HCT116 (cell line): ENCODE measurements at places on chromosomes 1 and 21. TPM values are rescaled to one million over a fixed set of nuclear protein-coding genes. Genes with fewer than 3 reads are reported as not detected.

- DNase-seq: no peak
Measured at GRCh38 chr1:49036700-49037099, 260.0 kb upstream of the BEND5 start.

DNA sequence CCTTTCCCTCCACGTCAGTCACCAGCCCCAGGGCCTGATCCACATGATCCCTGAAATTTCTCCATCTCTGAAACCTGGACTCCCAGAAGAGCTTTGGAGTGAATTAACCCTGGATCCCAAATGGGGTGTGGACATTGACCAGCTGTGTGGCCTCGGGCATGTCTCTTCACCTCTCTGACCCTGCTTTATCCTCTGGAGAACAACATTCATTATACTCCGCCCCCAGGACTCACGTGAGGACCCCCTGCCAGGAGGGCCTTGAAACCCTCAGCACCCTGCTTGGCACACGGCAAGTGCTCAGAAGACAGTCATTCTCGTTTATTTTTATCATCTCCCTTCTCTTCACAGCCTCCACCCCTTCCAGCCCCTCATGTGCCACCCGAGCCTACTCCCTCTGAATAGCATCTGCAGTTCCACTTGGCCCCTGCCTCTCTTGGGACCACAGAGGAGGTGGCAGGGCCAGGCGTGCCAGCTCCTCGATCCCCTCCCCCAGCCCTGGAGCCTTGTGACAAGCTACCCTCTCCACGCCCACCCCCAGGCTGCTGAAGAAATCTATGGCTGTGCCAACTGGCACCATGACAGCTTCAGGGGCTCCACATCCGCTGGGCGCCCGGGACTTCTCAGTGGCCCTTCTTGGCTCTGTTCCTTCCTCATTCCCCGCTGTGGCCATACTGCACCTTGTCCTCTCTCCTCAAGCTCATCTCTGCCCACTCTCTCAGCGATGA is 18.0 kb downstream of the ADGRB2 start:
- no peak for DNase-seq

Gene KANK4
- not detected for total RNA-seq

GRCh38 chr1:143735764-143736461 is 235.9 kb downstream of the FAM72C start:
- no peak for DNase-seq

- DNase-seq: no peak
Measured at GRCh38 chr1:11462224-11462923, 16.6 kb upstream of the DISP3 start.

Gene LORICRIN
- total RNA-seq: not detected

DNA sequence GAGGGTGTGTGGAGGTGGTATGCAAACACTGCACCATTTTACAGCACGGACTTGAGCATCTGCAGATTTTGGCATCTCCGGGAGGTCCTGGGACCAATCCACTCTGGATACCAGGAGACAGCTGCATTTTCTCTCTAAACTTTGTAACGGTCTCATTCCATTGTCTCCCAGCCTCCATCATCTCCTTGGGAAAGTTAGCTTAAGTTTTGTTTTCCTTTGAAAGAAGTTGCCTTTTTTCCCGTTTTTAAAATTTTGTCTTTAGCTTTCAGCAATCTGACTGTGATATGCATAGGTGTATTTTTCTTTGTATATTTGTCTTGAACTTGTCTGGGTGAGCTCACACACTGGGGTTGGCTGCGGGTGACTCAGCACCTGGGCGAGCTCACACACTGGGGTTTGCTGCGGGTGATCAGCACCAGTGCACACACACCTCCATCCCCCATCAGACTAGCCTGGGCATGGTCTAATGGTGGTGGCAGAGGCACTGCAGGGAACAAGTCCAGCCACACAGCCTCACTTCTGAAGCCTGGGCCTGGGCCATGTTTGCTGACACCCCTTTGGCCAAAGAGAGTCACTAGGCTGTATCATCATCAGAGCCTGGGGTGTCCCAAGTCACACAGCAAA is 32.1 kb upstream of the COL18A1 start:
- DNase-seq: no peak

DNA sequence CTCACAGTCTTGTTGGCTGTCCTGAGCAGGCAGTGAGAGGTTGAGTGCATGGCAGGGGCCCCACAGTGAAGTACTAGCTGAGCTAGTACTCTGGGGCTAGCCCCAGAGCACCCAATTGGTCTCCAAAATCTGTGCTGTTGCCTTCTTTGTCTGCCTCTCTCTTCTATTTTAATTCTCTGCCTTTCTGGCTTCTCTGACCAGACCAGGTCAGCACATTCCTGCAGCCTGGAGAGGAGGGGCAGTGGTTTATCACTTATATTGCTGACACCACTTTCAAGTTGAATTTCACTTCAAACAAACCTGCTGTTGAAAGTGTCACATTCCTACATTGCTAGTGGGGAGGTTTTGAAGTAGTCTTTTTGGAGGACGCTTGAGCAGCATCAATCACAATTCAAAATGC is 628.7 kb downstream of the PTPRU start:
- DNase-seq: no peak

DNA sequence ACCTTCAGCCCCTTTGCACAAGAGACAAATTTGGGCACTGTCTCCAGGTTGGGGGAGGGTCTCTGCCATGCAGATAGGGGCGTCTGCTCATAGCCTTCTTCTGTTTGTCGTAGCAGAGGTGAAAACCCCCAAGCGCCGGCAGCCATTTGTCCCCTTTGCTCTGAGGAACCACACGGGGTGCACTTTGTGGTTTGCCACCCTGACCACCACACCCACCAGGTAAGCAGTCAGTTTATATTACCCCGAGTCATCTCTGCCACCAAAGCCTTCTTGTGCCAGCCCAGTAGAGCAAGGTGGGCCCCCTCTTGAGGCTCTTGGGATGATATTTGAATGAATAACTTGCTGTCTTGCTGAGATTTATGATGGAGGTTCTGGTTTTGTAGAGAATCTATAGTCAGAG is 111.8 kb downstream of the VPS13D start:
- no peak for DNase-seq

GRCh38 chr1:81605023-81605422 is 195.7 kb upstream of the ADGRL2 start:
- DNase-seq: no peak

DNA sequence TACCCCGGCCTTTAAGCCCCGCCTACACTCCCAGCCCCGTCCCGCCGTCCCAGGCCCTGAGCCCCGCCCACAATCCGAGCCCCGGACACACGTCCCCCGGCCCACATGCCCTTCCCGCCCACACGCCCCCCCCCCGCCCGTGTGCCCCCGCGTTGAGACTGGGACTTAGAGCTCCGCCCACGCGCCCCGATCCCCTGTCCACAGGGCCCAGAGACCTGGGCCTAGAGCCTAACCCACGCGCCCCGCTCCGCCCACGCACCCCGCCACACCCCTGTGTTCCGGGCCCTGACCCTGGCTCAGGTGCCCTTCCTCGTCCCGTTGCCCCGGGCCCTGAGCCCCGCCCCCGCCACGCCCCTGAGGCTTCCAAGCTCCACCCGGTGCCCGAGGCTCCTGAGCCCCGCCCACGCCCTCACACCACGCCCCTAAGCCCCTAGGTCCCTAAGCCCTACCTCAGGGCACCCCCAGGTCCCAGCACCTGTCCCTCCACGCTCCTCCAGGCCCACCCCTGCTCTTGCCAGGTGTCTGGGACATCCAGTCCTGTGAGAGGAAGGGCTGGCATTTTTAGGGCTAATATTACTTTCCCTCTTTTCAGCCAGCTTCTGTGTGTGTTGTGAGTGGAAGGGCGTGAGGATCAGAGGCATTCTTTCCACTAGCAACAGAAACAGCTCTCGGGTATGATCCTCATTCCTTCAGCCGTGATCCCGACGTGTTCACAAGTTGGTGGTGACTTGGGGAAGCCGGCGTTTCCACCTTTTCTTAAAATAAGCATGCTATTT is 552 bp upstream of the GPR157 start:
- DNase-seq: peak; percentile 69

Gene RAVER2
- total RNA-seq: 23.2 TPM

DNA sequence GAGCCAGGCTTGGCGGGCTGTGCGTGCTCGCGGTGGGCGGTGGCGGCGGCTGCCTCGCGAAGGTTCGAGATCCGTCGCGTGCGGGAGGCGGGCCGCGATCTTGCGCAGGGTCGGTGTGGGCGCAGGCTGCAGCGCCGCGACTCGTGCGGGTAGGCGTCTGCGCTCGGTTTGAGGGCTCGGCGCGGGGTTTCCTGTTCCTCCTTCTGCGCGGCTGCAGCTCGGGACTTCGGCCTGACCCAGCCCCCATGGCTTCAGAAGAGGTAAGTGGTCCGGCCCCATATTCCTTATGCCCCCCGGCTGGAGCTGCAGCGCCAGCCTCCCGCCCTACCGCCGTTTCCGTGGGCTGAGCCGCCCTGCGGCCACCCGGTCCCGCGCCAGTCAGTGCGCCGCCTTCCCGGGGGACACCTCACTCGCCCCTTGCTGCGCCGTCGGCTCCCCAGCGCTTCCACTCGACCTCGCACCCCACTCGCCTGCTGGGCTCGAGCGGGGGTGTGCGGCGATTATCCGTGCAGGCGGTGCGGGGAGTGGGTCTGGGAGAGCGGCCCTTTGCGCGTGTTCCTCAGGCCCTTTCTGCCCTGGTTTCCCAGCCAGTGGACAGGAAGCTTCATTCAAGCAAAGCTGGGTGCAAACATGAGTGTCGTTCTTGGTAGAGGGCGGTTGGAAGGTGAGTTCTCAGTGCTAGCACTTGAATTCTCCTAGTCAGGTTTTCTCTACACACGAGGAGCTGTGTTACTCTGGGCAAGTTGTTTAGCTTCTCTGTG is at the start of gene CACYBP:
Gene CACYBP (plus strand): TSS at position 12 of the 761 bp plus-strand sequence. CDS start 234 bp downstream, at position 246.
- DNase-seq: no peak

Gene LCE1F
- not detected for total RNA-seq

Gene OVAAL
- not detected for total RNA-seq

- DNase-seq: no peak
Measured at GRCh38 chr1:63135174-63135512, 187.2 kb upstream of the FOXD3 start.

Gene PPM1J
- 7.5 TPM for total RNA-seq

- no peak for DNase-seq
Measured at GRCh38 chr1:21814241-21814918, 2.3 kb downstream of the LDLRAD2 start.

- DNase-seq: no peak
Measured at GRCh38 chr1:175750366-175751071, 7.1 kb upstream of the TNR start.

Gene RGS1
- total RNA-seq: not detected

DNA sequence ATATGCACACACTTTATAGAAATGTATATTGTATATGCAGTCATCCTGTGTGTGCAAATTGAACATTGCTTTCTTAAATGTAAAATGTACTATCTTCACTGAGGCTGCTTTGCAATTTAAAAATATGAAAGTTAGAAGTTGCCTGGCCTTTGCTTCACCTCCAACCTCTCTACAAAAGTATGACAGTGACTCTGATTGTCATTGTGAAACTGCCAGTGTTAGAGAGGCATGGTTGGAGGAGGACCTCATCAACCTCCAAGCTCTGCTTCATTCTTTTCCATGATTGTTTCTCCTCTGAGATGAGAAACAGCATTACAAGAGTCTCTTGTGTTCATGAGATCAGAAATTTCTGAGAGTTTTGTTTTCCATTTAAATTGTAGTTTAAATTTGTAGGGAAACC is 185.5 kb downstream of the ZC3H11B start:
- no peak for DNase-seq

DNA sequence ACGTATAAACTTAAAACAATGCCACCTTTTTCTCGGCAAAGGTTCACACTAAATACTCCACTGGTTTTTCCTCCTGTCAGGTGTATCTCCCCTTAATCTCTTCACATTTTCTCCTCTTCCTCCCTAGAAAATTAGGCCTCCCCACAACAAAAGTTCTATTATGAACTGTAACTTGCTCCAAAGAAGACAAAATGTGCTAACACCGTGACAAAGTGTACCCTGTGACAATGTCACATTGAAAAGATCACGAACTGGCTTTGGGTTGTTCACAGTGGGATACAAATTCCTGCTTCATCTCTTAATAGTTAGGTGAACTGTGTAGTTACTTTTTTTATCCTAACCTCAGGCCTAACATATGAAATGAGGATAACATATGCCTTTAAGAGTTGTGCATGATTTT is 6.0 kb downstream of the NUCKS1 start:
- no peak for DNase-seq

DNA sequence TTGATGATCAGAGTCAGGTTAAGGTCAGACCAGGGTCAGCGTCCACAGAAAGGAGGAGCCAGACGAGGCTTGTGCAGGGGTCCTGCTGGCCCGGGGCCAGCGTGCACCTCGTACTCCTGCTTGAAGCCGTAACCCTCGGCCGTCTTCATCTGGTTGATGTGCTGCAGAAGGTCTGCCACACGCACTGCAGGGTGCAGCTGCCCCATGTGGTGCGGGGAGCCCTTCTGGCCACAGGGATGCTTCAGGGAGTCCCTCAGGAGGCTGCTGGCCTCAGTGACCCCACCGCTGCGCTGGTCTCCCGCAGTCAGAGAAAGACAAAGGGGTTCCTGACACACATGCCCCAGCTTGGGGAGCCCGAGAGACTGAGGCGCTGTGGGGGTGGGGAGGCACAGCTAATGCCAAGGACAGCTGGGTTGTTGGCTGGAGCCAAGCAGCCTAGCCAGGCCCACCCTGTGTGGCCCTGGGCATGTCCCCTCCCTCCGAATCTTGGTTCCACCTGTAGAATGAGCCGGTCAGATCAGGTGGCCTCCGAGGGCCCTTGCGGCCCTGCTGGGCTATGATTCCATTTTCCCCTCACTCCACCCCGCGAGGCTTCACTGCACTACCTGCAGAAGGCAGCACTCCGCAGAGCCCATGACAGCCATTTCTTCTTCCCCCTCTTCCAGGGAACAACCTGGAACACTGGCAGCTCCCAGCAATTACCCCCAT is 251.9 kb downstream of the PTPRU start:
- DNase-seq: no peak

GRCh38 chr1:96482616-96483015 is 239.0 kb upstream of the PTBP2 start:
- no peak for DNase-seq

GRCh38 chr1:107276247-107276646 is 135.4 kb downstream of the NTNG1 start:
- DNase-seq: no peak

- DNase-seq: no peak
Measured at GRCh38 chr1:85445906-85446305, 19.1 kb downstream of the DDAH1 start.

DNA sequence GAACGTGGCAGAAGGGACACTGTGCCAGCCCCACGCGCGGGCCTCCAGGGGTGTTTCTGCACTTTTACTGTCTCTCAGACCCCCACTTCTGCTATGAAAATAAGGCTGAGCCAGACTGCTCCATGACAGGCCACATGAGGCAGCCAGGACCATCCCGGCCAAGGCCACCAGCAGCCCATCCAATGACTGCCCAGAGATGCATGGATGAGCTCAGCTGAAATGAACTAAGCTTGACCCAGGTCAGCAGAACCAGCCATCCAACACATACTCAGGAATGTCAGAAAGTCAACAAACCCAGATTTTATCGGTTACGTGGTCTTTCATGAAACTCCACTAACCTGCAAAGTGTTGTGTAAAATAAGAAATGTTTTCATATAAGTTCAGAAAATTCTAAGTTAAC is 51.2 kb downstream of the CCDC185 start:
- DNase-seq: no peak

DNA sequence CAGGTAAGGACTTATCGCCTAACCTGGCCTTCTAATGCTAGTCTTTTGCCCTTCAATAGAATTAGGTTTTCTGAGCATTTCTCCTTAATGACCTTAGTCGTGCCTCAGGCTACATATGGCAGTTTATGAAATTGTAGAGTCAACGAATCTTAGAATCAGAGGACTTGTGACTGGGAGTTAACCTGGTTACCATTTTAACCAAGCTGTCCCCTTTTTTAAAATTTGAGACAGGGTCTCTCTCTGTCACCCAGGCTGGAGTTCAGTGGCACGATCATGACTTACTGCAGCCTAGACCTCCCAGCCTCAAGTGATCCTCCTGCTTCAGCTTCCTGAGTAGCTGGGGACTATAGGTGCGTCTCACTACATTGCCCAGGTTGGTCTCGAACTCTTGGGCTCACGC is 53.5 kb upstream of the DMRTB1 start:
- no peak for DNase-seq

Gene PRR9
- not detected for total RNA-seq
